ENCODE measurements at places on chromosomes 16 and 17. TPM values are rescaled to one million over a fixed set of nuclear protein-coding genes. Genes with fewer than 3 reads are reported as not detected.

DNA sequence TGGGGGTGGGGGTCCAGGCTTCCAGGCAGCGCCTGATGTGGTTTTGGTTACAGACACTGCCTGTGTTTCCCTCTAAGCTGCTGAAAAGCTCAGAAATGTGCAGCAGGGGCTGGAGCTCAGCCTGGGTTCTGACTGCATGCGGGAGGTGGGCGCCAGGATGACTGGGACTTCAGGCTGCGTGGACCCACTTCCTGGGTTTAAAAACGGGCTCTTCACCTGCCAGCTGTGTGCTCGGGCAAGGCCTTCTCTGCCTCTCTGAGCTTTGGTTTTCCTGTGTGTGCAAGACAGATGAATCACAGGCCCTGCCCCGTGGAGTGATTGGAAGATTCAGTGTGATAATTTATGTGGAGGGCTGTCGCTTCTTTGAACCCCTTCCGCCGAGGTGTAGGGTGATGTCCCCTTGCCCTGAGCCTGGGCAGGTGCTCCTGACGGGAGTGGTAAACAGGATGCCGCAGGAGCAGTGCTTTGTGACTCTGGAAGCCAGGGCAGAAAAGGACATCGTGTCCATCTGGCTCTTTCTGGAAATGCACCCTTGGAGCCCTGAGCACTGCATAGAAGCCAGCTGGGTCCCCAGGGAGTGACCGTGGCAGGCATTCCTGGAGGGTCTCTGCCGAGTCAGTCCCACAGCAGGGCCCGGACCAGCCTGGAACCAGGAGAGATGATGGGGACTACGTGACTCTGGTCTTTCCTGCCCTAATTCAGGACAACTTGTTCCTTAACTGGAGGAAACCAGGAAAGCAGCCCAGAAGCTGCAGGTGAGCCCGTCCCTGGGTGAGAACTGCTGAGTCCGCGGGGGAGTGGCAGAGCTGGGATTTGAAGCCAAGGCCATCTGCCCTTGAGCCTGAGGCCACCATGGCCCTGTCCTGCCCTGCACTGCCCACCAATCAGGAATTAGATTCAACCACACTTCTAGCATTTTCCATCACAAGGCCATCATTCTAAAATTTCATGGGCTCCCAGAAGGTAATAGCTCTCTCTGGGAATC lies 28.5 kb upstream of the SLC7A5 start:
- no peaks in the 10 kb centered on the region for H3K36me3 ChIP-seq
- peaks cover 6% of the 10 kb centered on the region for H3K4me1 ChIP-seq
- H3K27me3 ChIP-seq = no peaks in the 10 kb centered on the region
- no peak for DNase-seq
- no peak overlapping the region for H3K4me3 ChIP-seq
- H3K27ac ChIP-seq = no peak overlapping the region

RASD1 gene
- 13.4 TPM for total RNA-seq

- no peak overlapping the region for H3K4me3 ChIP-seq
- DNase-seq = no peak
- H3K27ac ChIP-seq = no peak overlapping the region
- no peaks in the 10 kb centered on the region for H3K27me3 ChIP-seq
- no peaks in the 10 kb centered on the region for H3K36me3 ChIP-seq
Measured at GRCh38 chr17:31690151-31690551, 168.9 kb downstream of the COPRS start.

GRCh38 chr16:22621586-22622155 lies 111.0 kb downstream of the NPIPB5 start:
- H3K4me1 ChIP-seq = peaks cover 6% of the 10 kb centered on the region
- no peaks in the 10 kb centered on the region for H3K36me3 ChIP-seq
- no peak overlapping the region for H3K4me3 ChIP-seq
- H3K27ac ChIP-seq = no peak overlapping the region
- peaks cover 19% of the 10 kb centered on the region for H3K27me3 ChIP-seq

DNA sequence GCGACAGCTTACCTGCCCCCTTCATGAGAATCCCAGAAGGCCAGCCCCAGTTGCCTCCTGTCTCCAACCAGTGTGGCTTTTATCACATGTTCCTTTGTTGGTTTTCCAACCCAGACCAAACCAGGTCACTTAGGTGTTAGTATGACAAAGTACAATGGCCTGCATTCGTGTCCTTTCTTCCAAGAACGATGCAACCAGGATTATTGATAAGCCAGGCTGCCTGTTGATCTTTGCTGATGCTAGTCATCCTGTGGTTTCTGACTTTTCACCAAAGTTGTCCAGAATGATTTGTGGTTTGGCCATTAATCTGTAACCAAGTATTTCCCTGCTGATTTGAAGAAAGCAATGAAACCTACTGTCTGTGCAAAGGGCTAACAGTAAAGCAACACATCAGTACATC lies 191.4 kb downstream of the CYLD start:
- no peaks in the 10 kb centered on the region for H3K4me1 ChIP-seq
- H3K36me3 ChIP-seq = no peaks in the 10 kb centered on the region
- no peaks in the 10 kb centered on the region for H3K27me3 ChIP-seq
- H3K4me3 ChIP-seq = no peak overlapping the region

DNA sequence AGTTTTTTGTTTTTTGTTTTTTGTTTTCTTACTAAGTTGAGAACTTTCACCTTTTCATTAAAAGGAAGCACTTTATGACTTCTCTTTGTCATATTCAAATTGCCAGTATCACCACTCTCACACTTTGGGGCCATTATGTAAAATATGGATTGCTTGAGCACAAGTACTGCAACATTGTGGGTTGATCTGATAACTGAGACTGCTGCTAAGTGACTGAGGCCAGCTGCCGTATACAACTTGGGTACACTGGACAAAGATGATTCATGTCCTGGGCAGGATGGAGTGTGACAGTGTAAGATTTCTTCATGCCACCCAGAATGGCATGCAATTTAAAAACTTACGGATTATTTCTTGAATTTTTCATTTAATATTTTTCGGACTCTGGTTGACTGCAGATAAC lies 7.8 kb downstream of the TTC19 start:
- no peak overlapping the region for H3K4me3 ChIP-seq
- H3K4me1 ChIP-seq = peaks cover 15% of the 10 kb centered on the region
- no peak overlapping the region for H3K27ac ChIP-seq
- DNase-seq = no peak
- H3K27me3 ChIP-seq = no peaks in the 10 kb centered on the region

GRCh38 chr16:84692451-84693214 lies 7.2 kb upstream of the USP10 start:
- no peak overlapping the region for H3K4me3 ChIP-seq
- H3K27ac ChIP-seq = no peak overlapping the region
- peaks cover 4% of the 10 kb centered on the region for H3K27me3 ChIP-seq
- H3K4me1 ChIP-seq = no peaks in the 10 kb centered on the region

Measured in esophagus muscularis mucosa (tissue), 4 donors.